Activated CD8-positive, alpha-beta memory T cell treated with anti-CD3 and anti-CD28 coated beads for 24 hours (primary cell): ENCODE measurements at places on chromosomes 5 and 9.

GRCh38 chr5:36638056-36638455 lies 31.6 kb downstream of the SLC1A3 start:
- DNase-seq, result no peak

- DNase-seq, result no peak
These were observed 535.0 kb upstream of the MEF2C start for GRCh38 chr5:89417990-89418389.

DNA sequence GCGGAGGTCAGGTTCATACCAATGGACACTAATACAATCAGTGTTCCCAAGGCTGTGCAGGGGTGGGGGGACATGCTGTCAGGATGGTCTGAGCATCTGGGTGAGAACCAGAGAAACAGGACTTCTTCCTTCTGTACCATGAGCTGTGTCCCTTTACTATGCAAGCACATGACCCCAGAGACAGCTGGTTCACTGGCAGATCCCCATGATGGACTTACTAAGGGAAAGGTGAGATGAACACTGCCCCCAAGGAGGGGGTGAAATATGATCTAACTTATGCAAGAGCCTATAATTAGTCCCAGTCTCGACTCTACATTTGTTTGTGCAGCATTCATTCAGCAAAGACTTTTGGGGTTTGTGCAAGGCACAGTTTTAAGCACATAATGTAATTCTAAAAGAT lies 91.4 kb downstream of the LIFR start:
- no peak for DNase-seq

GRCh38 chr5:62082370-62082801 lies 223.6 kb upstream of the KIF2A start:
- DNase-seq, result no peak

GRCh38 chr5:110917161-110917875 lies 154.2 kb upstream of the TSLP start:
- no peak for DNase-seq

DNA sequence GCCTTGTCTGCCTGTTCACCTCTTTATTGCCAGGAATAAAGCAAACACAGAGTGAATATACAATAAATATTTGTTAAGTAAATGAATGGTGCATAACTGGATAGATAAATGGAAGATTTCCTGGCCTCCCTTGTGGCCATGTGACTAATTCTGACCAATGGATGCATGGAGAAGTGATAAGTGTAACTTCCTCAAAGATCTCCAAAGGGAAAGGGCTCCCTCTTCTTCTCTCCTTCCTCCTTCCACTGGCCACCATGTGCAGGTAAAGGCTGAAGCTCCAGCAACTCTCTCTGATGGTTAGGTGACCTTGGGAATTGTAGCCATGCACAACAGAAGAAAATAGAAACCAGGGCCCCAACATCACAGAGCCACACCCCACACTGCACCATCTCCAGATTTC lies 174.4 kb downstream of the EBF1 start:
- no peak for DNase-seq

- DNase-seq, result no peak
These were observed 78.1 kb upstream of the UNC5A start for GRCh38 chr5:176732306-176732705.

DNA sequence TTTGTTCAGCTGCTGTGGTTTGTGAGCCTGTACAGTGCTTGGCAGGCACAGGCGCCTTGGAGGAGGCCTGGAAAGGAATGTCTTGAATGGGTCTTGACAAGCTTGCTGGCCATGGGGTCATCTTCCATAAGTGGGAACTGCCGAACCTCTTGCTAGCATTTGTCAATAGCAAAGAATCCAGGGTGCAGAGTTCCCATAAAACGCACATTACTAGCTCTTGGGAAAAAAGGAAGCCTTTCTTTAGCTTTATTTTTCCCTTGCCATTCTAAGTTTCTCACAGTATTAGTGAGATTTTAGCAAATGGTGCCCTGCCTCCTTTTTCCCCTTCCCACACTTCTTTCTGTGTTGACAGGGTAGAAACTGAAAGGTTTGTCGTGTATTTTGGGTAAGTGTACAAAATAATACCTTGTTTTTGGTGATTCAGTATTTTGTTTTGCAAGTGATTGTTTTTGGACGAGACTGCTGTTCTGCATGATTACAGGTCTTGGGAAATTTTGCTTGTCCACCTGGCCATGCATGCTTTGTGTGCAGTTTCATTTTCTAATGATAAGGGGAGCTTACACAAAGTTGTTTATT lies 82.0 kb downstream of the ADGRV1 start:
- no peak for DNase-seq

DNA sequence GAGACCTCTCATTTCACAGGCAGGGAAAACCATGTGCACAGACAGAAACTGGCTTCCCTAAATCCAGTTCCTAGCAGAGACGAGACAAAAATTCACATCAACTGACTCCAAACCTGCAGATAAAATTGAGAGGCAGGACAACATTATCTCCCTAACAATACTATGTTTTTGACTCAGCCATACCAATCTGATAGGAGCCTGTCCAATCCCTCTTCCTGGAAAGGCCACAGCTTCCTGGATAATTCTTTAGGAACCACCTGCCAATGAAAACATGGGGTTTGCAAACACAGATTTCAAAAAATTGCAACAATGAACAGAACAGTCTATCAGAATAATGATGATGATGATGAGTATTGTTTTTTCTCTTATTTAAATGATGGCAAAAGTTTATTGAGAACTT lies 22.4 kb downstream of the SH3TC2 start:
- DNase-seq, result no peak

GRCh38 chr5:41637424-41637823 lies 127.0 kb upstream of the PLCXD3 start:
- no peak for DNase-seq

DNA sequence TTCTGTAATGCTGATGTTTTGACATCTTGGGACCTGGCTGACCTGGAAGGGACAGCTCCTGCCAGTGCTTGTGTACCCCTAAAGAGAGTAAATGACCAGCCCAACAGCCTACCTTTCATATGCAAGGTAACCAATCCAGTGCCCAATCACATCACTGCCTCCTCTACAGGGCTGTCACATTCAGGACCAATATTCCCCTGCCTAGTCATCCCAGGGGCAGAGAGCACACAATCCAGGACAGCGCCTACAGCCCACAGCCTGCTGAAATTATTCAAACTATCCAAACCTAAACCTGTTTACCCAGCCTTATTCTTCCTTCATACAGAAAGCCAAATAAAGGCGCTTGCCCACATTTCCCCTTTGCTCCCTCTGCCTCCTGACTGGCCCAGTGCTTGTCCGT lies 284.1 kb downstream of the CTNND2 start:
- DNase-seq, result no peak

GRCh38 chr5:157842787-157843186 lies 16.2 kb downstream of the CLINT1 start:
- DNase-seq, result no peak

- DNase-seq, result no peak
These were observed 196.1 kb downstream of the ANXA1 start for GRCh38 chr9:73347720-73348119.

GRCh38 chr9:135103001-135103446 lies 15.6 kb downstream of the OLFM1 start:
- no peak for DNase-seq

DNA sequence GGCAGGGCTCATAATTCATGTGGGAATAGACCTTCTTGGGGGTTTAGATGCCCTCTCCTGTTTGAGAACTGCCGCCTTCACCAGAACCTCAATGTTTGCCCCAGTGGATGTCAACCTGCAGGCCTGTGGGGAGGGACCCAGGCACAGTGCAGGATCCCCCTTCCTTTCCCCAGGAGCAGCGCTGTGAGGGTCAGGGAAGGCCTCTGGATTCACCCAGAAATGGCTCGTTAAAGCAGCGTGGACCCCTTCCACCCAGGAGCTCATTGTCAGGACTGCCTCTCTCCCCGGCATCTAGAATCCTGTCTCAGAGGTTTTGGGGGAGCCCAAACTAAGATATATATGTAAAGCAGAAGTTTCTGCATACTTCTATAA lies 188.3 kb downstream of the GADD45G start:
- no peak for DNase-seq

DNA sequence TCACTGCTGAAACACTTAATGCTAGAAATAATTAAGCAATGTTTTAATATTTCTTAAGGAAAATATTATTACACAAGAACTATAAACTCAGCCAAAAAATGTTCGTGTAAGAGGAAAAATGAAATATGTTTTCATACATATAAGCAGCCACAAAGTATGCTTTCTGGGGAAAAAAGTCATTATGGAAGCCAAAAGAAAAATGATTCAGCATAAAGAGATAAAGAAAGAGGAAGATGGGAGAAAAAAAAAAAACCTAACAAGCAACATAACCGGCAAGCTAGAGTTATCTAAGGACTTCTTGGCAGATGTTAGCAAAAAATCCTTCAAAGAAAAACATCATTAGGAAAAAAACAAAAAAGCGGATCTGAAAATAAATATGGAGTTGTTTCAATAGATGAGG lies 179.1 kb downstream of the MUSK start:
- DNase-seq, result no peak

DNA sequence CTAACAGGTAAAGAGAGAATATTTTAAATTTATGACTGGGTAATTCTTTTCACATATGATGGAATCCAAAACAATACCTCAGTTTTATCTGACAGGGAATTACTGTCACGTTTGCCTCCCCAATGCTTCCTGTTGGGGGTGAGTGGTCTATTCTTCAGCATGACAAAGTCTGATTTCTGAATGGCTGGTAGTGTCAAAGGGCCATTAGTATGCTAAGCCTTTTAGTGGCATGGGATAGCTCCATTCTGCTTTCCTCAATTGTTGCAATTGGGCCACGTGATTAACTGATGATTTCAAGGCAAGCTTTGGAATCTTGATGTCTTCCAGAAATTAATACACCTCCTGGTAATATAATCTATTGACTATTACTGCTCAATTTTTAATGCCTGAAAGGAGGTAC lies 14.7 kb upstream of the NDUFS4 start:
- no peak for DNase-seq

GRCh38 chr5:109928046-109928445 lies 238.3 kb downstream of the MAN2A1 start:
- no peak for DNase-seq
